ENCODE measurements at places on chromosomes 2 and 18. TPM values are rescaled to one million over a fixed set of nuclear protein-coding genes. Genes with fewer than 3 reads are reported as not detected.

DNA sequence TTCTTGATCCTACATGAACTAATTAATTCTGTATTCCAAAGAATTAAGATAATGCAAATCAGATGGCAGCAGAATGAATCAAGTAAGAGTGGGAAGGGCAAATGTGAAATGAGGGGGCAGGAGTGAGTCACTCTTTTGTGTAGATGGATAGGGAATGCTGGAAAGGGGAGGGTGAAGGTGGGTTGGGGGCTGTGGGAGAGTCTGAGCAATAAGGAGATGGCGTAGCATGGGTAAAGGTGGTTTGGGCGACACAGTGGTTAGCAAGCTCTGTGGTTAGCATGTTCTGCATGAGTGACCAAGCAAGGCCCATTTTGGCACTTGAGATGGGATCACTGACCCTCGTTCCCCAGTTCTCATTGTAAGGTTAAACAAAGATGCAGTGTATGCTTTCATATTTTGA, 20.4 kb downstream of the GPD2 start:
- H3K4me1 ChIP-seq = peaks cover 13% of the 10 kb centered on the region
- H3K36me3 ChIP-seq = peaks cover 14% of the 10 kb centered on the region

The IL1R2 gene
- 0.88 TPM for total RNA-seq

DNA sequence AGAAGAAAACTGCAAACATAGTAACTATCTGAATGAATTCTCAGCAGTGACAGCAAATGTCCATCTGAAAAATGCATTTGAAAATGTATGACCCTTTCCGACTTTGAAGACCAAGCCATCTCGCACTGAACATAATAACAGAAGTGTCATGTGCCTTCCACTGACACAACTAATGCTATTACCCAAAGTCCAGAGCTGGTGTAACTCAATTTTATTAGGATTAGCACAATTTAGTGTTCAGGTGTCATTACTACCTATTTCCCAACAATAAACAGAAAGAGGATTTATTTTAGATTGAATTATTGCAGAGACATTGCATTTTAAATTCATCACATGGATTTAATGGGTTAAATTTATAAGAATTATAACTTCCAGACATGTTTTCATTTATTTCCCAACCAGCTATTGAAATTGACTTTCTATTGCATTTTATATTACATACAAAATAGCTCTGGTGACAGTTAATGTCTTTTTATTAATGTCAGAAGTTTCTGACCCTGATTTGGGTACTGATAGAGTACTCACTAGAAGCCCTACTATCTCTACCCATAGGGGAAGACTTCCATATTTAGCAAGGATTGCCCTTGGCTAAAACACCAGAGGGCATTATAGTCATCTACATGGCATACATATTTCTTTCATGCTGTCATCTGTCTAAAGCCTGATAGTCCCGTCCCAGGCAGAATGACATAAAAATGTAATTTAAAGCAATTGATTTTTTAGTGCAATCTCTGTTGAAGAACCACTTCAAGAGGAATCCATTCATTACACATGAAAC, 7.0 kb upstream of the STK39 start:
- H3K27me3 ChIP-seq = no peaks in the 10 kb centered on the region
- no peak overlapping the region for H3K27ac ChIP-seq
- no peak overlapping the region for H3K4me3 ChIP-seq
- H3K36me3 ChIP-seq = no peaks in the 10 kb centered on the region

GRCh38 chr2:41488888-41489287, 558.9 kb upstream of the PKDCC start:
- H3K4me1 ChIP-seq = no peaks in the 10 kb centered on the region
- H3K27ac ChIP-seq = no peak overlapping the region
- no peaks in the 10 kb centered on the region for H3K36me3 ChIP-seq
- H3K27me3 ChIP-seq = no peaks in the 10 kb centered on the region

DNA sequence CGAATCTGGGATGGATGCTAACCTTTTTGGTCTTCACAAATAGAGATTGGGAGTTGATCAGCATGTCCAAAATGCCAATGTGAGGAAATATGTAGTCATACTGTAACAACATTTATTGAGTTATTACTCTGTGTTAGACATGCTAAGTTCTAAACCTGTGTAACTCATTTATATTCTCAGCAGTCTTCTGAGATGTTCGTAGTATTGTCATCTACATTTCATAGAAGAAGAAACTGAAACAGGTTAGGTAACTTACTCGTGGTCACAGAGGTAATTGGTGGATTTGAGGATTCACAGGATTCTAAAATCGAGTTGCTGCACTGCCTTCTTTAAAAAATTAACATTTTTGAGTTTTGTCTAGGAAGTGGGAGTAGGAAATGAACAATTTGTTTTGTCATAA, 162.1 kb downstream of the UBE2E3 start:
- peak overlapping the region; percentile 81 for H3K27ac ChIP-seq
- peaks cover 20% of the 10 kb centered on the region for H3K36me3 ChIP-seq

The FAM161A gene
- 2.5 TPM for total RNA-seq

GRCh38 chr2:52340171-52340570, 1308.2 kb upstream of the NRXN1 start:
- H3K36me3 ChIP-seq = no peaks in the 10 kb centered on the region
- no peak overlapping the region for H3K4me3 ChIP-seq
- H3K27ac ChIP-seq = no peak overlapping the region

- DNase-seq = no peak
- H3K4me3 ChIP-seq = no peak overlapping the region
- H3K36me3 ChIP-seq = no peaks in the 10 kb centered on the region
Measured at GRCh38 chr2:205377324-205377723, 305.0 kb upstream of the NRP2 start.

- H3K27ac ChIP-seq = no peak overlapping the region
- H3K36me3 ChIP-seq = no peaks in the 10 kb centered on the region
- no peak overlapping the region for H3K4me3 ChIP-seq
- H3K4me1 ChIP-seq = no peaks in the 10 kb centered on the region
- no peak for DNase-seq
Measured at GRCh38 chr2:51650769-51651168, 618.8 kb upstream of the NRXN1 start.

DNA sequence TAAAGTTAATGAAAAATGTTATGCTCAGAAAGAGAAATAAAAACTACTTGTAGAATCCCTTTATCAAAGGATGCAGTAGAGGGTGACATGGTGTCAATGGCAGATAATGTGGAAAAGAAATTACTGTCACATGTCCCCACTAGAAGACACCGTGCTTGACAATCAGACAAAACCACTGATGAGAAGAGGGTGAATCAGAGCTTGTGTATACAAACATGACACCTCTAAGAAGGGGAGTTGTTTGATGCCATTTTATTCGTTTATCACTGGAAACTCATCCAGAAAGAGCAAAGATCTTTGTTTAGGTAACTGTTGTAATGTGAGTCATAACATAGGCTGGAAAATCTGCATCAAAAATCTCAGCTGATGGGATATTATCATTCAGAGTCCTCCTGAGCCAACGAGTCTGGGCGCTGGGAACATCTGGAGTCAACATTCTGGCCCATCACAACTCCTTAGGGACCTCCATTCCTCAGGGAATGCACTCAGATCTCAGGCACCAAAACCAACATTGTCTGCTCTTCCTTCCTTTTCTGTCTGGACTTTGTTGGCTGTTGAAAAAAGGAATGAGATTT, 49.5 kb upstream of the RAB12 start:
- H3K27ac ChIP-seq = no peak overlapping the region
- H3K4me1 ChIP-seq = no peaks in the 10 kb centered on the region
- H3K36me3 ChIP-seq = no peaks in the 10 kb centered on the region
- H3K27me3 ChIP-seq = peaks cover 3% of the 10 kb centered on the region
- no peak for DNase-seq
- no peak overlapping the region for H3K4me3 ChIP-seq

The CAPN13 gene
- total RNA-seq = not detected

DNA sequence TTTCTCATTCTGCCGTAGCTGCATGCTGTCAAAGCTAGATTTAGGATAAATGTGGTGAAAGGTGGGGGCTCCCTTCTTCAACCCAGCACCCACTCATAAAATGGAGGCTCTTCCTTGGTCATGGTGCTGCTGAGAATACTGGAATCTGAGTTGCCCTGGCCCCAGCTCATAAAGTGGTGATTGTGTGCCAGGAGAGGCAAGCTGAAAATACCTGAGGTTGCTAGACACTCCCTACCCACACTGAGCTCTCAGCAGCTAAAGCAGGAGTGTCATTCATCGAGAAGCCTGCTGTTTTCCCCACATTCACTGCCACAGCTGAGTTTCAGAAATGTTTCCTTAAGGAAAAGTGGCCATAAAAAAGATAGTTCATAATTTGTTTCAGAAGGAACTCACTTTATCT, 297.1 kb upstream of the RBMS1 start:
- H3K4me1 ChIP-seq = no peaks in the 10 kb centered on the region
- H3K4me3 ChIP-seq = no peak overlapping the region
- no peak for DNase-seq
- no peaks in the 10 kb centered on the region for H3K27me3 ChIP-seq
- H3K36me3 ChIP-seq = no peaks in the 10 kb centered on the region
- H3K27ac ChIP-seq = no peak overlapping the region

The CFC1 gene
- not detected for total RNA-seq

- H3K4me1 ChIP-seq = no peaks in the 10 kb centered on the region
- H3K4me3 ChIP-seq = no peak overlapping the region
- no peaks in the 10 kb centered on the region for H3K27me3 ChIP-seq
- no peak for DNase-seq
- H3K27ac ChIP-seq = no peak overlapping the region
- H3K36me3 ChIP-seq = no peaks in the 10 kb centered on the region
Measured at GRCh38 chr2:133158442-133158841, 409.8 kb downstream of the NCKAP5 start.

GRCh38 chr2:156470975-156471583, 34.9 kb downstream of the GPD2 start:
- H3K4me1 ChIP-seq = peaks cover 30% of the 10 kb centered on the region
- no peak overlapping the region for H3K4me3 ChIP-seq
- DNase-seq = no peak
- no peak overlapping the region for H3K27ac ChIP-seq
- no peaks in the 10 kb centered on the region for H3K27me3 ChIP-seq

DNA sequence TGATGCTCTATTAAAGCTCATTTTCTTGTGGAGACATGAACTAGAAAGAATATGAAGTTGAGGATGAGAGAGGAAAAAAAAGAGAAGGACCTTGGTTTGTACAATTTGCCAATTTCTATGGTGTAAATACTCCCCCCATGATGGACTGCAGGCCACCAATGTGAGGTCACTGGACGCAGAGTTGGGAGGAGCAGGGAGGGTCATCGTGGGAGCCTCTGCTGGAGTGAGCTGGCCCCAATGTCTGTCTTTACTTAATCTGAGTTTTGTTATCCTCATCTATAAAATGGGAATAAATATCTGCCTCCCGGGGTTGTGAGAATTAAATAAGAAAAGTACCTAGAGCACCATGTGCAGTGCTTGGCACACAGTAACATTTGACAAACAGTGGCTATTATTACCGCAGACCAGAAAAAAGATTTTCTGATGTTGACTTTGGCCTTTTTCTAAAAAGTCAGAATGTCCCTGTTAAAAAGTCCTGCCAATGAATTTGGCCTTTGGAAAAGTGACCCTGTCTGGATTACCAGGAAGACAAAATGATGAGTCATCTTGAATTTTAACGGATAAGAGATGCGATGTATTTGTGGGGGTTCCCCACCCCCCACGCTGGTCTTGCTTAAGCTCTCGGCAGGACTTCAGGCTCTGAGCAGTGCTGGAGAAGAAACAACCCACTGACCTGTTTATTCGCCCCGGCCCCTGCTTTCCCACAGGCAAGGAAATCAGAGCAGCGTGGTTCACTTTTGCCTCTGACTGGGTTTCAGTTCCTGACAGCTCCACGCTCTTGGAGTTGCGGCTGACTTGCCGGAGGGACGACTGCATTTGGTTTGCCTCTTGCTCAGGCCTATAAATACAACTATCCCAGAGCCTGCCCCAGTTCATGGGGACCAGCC, 50.3 kb upstream of the FOSL2 start:
- no peak overlapping the region for H3K27ac ChIP-seq
- H3K27me3 ChIP-seq = no peaks in the 10 kb centered on the region
- DNase-seq = no peak
- H3K36me3 ChIP-seq = peaks cover 7% of the 10 kb centered on the region
- peaks cover 17% of the 10 kb centered on the region for H3K4me1 ChIP-seq

The SLC40A1 gene
- total RNA-seq = 6.0 TPM

GRCh38 chr2:201466050-201466675, 14.6 kb downstream of the STRADB start:
- no peak overlapping the region for H3K4me3 ChIP-seq
- no peak for DNase-seq
- H3K36me3 ChIP-seq = peaks cover 37% of the 10 kb centered on the region
- H3K4me1 ChIP-seq = peaks cover 9% of the 10 kb centered on the region
- no peak overlapping the region for H3K27ac ChIP-seq
- H3K27me3 ChIP-seq = no peaks in the 10 kb centered on the region

DNA sequence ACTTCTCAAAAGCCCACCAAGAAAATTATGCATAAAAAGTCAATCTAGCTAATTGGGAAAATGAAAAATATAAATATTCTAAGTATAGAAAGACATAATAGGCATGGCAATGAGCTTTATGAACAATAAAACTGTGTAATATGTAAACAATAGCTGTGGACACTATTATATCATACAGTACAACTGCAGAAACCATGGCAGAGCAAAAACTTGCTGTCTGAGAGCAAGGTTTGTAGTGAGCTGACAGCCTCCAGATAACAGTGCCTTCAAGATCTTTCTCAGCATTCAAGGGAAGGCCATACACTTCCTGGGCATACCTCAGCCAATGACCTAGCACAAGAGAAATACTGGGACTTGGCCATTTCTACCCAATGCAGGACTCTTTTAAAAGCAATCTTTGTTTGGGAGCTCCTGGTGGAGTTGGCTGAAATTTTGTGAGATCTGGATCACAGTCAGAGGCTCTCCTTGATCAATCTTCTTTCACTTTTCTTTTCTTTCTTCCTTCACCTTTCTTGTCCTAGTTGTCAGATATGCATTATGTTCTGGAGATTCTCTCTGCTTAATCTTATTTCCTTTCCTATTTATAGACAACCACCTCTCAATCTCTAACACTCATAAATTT, 427.2 kb upstream of the UBE2E3 start:
- H3K27ac ChIP-seq = no peak overlapping the region
- H3K36me3 ChIP-seq = no peaks in the 10 kb centered on the region
- no peak overlapping the region for H3K4me3 ChIP-seq
- no peaks in the 10 kb centered on the region for H3K4me1 ChIP-seq

GRCh38 chr2:180128861-180129260, 121.8 kb upstream of the CWC22 start:
- H3K27ac ChIP-seq = no peak overlapping the region
- peaks cover 1% of the 10 kb centered on the region for H3K4me1 ChIP-seq
- DNase-seq = no peak
- peaks cover 16% of the 10 kb centered on the region for H3K27me3 ChIP-seq
- H3K4me3 ChIP-seq = no peak overlapping the region

The AQP12A gene
- not detected for total RNA-seq

- H3K4me3 ChIP-seq = no peak overlapping the region
- H3K27me3 ChIP-seq = no peaks in the 10 kb centered on the region
- H3K27ac ChIP-seq = no peak overlapping the region
Measured at GRCh38 chr2:215668378-215668775, 232.5 kb upstream of the FN1 start.
